ENCODE measurements at places on chromosomes 16 and 17.

GRCh38 chr16:16938009-16938408 is 532.8 kb downstream of the XYLT1 start:
- DNase-seq, result no peak

DNA sequence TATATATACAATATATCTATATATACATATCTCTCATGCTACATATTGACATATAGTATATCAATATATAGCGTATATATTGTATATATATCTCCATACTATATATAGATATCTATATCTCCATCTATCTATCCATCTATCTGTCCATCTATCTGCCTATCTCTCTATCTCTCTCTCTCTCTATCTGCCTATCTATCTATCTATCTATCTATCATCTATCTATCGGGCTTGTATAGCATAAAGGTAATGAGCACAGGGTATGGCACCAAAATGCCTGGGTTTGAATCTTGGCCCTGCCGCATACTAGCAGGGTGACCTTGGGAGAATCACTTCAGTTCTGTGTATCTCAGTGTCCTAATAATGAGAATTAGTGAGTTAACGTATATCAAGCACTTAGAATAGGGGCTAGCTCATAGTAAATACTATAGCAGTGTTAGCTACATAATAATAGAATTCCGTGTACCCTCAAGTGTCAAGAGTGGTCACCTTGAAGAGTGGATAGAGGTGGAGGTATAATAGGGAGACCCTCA is 1.5 kb downstream of the ST6GALNAC1 start:
- DNase-seq, result no peak

DNA sequence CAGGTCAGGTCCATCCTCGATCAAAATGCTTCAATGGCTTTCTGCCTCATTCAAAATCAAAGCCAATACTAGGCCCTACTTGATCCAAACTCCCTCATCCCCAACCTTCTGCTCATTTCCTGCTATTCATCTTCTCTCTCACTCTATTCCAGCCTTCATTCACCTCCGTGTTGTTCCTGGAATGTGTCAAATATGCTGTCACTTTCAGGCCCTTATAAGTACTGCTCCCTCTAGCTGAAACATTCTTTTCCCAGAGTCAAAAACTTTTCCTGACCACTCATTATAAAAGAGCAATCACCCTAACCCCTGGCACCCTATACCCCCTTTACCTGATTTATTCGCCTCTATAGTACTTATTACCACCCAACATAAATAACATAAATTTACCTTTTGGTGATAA is 303.7 kb upstream of the PMFBP1 start:
- no peak for DNase-seq

DNA sequence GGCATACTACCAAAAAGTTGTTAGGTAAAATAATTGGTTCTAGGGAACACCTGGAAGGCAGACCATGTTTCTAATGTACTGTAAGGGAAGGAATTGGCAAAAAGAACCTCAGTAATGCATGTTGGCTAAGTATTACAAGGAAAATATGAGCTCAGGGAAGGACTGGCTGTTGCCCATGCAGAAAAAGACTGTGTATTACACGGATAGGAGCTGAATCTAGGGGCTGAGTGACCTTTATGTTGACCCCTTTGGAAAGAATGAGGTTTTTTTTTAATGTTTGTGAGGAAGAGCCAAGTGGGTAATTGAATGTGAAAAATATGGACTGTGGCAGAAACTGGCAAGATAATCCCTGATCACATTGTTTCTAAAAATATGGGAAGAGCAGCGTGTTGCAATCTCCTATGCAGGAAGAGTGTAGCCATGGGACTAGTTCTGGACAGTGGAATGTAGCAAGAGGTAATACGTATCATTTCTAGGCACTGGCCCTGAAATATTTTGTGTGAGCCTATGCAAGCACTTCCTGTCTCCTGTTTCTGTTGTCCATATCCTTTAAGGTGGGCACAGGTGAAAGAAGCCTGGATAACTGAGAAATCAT is 95.1 kb upstream of the CNTNAP4 start:
- DNase-seq, result no peak

DNA sequence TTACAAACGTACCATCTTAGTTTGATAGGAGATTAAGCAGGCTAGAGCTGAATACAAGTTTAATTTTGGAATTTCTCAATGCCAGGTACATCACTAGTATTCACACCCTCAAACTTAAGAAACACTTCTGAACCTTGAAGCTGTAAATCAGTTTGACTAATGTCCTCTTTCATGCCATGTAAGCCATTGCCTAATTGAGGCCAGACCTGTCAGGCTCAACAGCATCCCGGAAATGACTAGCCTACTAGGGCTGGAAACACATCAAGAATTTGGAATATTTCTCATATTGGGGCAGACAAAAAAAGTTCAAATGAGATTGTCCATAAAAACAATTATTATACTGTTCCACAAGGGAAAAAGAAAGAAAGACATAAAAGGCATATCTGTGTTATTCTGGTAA is 1.7 kb downstream of the USP32 start:
- no peak for DNase-seq

- DNase-seq, result no peak
Observed at GRCh38 chr17:65407017-65407416, 154.4 kb downstream of the AXIN2 start.

- no peak for DNase-seq
Observed at GRCh38 chr16:63890081-63890480, 1231.8 kb downstream of the CDH11 start.

GRCh38 chr16:74487634-74488495 is 66.6 kb upstream of the CLEC18B start:
- DNase-seq, result no peak

GRCh38 chr16:89873972-89874689 is 739 bp downstream of the TCF25 start:
- peak; percentile 91 for DNase-seq

DNA sequence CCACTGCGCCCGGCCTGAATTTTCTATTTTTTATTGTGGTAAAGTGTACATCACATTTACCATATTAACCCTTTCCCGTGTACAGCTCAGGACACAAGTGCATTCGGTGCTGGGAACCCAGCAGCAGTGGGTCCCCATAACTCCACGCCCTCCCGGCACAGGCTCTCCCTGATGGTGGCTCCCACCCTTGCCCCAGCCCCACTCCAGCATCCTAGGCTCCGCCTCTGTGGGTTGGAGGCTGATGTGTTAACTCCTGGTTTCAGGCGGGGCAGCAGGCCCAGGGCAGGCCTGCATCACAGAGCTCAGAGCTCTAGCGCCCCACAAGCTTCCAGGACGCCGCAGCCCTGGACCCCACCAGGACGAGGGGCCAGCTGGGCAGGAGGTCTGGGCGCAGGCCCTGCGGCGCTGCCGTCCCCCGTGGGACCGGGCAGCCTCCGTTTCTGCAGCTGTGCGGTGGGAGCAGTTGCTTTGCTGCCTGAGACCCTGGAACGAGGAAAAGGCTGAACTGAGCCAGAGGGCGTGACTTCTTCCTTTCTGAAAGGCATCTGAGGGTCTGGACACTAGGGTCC is 19.6 kb downstream of the ZFPM1 start:
- DNase-seq, result no peak

GRCh38 chr16:22141767-22142166 is 20.5 kb upstream of the SDR42E2 start:
- DNase-seq, result no peak
